ENCODE measurements at places on chromosomes 6 and 20. TPM values are rescaled to one million over a fixed set of nuclear protein-coding genes. Genes with fewer than 3 reads are reported as not detected.

Gene CFAP206
- total RNA-seq, result 2.0 TPM

Gene UNC5CL
- under 0.01 TPM for total RNA-seq

Gene PNLDC1
- not detected for total RNA-seq

Gene CST5
- total RNA-seq, result not detected

Gene CLDN20
- total RNA-seq, result not detected

Gene ABHD16B
- total RNA-seq, result not detected

Gene TXLNB
- total RNA-seq, result 0.82 TPM

Gene CRIP3
- 4.5 TPM for total RNA-seq

Gene LST1
- total RNA-seq, result 1.2 TPM

Gene PACRG
- total RNA-seq, result 7.3 TPM

Gene FITM2
- 9.8 TPM for total RNA-seq

Gene ORC3
- total RNA-seq, result 40.8 TPM

Measured in frontal cortex (tissue), 4 donors.